Panc1 (cell line): ENCODE measurements at places on chromosomes 2 and 18. TPM values are rescaled to one million over a fixed set of nuclear protein-coding genes. Genes with fewer than 3 reads are reported as not detected.
A peak's percentile ranks its signal among the peaks of the same experiment; 100 is the strongest.

DNA sequence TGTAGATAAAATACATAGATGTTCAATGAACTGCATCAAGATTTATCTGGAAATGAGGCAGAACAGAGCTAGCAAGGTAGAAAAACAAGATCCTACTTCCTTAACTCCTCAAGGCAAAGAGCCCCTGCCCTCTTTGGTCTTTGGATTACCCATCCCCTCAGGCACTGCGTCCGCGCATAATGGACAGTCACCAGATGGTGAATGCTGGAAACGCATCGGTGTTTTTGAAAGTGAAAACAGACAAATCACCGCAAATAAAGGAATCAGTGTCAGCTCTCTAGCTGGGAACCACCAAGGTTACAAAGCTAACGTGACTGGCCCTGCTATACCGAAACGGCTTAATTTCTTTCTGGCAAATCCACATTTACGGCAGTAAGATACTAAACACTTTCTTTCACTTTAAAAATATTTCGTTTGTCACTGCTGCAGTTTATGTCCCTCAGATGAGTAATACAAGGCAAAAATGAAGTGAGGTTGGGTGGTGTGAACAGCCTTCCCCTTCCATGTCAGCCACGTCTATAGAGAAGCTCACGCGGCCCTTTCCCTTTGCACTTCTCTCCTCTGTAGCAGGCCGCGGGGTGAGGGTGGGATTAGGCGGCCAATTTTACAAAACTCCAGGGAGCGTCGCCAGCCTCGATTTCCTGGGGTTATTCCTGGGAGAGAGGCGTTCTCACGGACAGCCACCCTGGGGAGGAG is 627 bp upstream of the GALR1 start:
- peaks cover 10% of the 10 kb centered on the region for H3K27me3 ChIP-seq
- no peaks in the 10 kb centered on the region for H3K4me1 ChIP-seq
- no peak overlapping the region for H3K27ac ChIP-seq

The LOXL3 gene
- 1.0 TPM for total RNA-seq

The OTOS gene
- total RNA-seq: not detected

The C2orf15 gene
- 1.5 TPM for total RNA-seq

The LONRF2 gene
- 12.9 TPM for total RNA-seq

The LRRC30 gene
- not detected for total RNA-seq

- no peaks in the 10 kb centered on the region; the same call in 1 of the 2 replicates for H3K27me3 ChIP-seq
- H3K4me3 ChIP-seq: no peak overlapping the region
- no peaks in the 10 kb centered on the region for H3K4me1 ChIP-seq
- no peak overlapping the region for H3K27ac ChIP-seq
- no peak for DNase-seq
- H3K36me3 ChIP-seq: no peaks in the 10 kb centered on the region
Measured at GRCh38 chr2:149006883-149007543, 31.5 kb upstream of the LYPD6B start.

The VIT gene
- total RNA-seq: 0.77 TPM

The SERPINB12 gene
- total RNA-seq: not detected

- H3K4me1 ChIP-seq: no peaks in the 10 kb centered on the region
- no peaks in the 10 kb centered on the region for H3K36me3 ChIP-seq
- no peak for DNase-seq
Measured at GRCh38 chr2:237540823-237541222, 25.6 kb upstream of the PRLH start.

DNA sequence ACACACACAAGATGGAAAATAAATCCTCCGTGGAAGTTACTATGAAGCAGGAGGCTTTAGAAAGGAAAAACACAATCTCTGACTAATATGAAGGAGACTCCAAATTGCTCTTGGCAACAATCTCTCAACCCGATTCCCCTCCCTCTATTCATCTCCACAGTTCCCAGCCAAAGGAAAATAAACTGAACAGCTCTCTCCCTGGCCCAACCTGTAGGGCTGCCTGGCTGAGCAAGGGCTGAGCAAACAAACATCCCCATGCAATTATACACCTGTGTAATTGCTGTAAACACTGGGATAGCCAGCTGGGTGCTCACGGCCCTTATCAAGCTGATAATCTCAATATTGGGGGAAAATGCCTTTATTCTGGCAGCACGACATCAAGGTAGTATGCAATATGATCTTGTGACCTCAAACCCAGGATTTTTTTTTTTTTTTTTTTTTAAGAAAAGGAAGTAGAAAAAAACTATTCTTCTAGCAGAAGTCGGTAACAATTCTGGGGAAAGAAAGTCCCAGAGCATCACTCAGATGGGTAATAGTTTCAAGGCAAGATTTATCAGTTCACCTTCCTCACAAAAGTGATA is 203.3 kb upstream of the SMAD2 start:
- H3K4me1 ChIP-seq: no peaks in the 10 kb centered on the region
- H3K4me3 ChIP-seq: no peak overlapping the region
- H3K36me3 ChIP-seq: no peaks in the 10 kb centered on the region

DNA sequence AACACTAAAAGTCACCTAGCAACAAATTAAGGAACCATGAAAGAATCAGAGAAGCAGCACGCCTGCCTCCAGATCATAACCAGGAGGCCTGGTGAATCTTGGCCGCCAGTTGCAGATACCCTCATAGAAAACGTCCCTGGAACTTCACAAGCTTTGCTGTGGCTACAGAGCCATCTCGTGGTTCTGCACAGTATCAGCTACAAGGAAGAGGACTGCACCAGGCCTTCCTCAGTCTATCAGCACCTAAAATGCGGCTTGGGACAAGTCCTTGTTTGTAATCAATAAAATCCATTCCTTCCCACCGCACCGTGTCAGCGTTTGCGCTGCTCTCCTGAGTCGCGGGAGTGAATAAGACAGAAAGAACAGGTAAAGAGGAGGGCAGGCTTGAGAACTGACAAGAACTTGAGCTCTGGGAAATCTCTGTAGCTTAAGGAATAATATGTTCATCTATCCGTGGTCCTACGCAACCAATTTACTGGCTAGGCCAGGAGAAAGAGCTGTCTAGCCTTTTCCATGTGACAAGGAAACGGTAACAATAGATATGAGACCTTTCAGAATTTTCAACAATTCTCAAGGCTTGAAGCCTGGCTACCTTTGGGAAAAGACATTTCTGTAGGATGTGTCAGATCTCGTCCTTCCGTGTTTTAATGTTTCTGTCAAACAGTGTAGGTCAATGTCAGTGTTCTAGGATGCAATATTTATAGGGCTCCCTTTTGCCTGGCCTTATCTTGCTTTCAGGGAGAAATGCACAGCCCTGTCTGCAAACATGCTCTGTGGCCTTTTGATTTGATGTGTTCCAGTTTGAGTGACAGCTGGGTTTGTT is 128.5 kb upstream of the RAB12 start:
- peaks cover 9% of the 10 kb centered on the region for H3K27me3 ChIP-seq
- H3K27ac ChIP-seq: no peak overlapping the region
- DNase-seq: peak; percentile 12
- H3K4me3 ChIP-seq: no peak overlapping the region
- H3K4me1 ChIP-seq: no peaks in the 10 kb centered on the region
- no peaks in the 10 kb centered on the region for H3K36me3 ChIP-seq

GRCh38 chr2:727071-727470 is 49.9 kb upstream of the TMEM18 start:
- H3K27ac ChIP-seq: no peak overlapping the region
- H3K27me3 ChIP-seq: no peaks in the 10 kb centered on the region
- no peaks in the 10 kb centered on the region for H3K4me1 ChIP-seq
- H3K4me3 ChIP-seq: no peak overlapping the region
- H3K36me3 ChIP-seq: no peaks in the 10 kb centered on the region
- DNase-seq: no peak

The KCNIP3 gene
- 17.5 TPM for total RNA-seq

- DNase-seq: no peak
- H3K4me3 ChIP-seq: no peak overlapping the region
- H3K36me3 ChIP-seq: no peaks in the 10 kb centered on the region
- H3K4me1 ChIP-seq: no peaks in the 10 kb centered on the region
Measured at GRCh38 chr2:71936076-71937030, 211.3 kb downstream of the CYP26B1 start.

DNA sequence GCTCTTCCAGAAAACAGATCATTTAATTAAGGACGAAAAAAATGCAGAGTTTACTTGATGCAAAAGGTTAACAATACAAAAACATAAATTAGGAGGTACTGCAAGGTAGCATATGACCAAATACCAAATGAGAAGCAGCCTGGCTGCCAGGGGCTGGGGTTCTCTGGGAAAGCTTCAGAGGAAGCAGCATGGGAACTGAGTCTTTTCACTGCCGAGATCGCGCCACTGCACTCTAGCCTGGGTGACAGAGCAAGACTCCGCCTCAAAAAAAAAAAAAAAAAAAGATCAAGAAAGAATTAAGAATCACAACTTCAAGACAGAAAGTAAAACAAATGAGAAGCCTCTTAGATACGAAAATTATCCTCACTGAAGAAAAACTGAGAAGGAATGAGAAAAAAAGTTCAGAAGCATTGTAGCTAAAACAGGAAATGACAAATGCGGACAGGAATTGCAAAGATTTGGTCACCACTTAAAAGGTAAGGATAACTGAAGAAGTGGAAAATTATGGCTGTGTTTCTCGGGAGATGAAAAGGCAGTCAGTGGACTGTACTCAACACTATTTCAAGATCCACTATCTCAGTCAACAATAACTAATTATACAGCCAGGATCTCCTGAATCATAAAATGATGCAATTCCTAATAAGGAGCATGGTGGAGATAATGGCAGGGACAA is 4.3 kb downstream of the SEPTIN10 start:
- H3K4me1 ChIP-seq: peaks cover 52% of the 10 kb centered on the region
- peak overlapping the region; percentile 37 for H3K4me3 ChIP-seq
- no peaks in the 10 kb centered on the region for H3K27me3 ChIP-seq
- H3K27ac ChIP-seq: peak overlapping the region; percentile 98

DNA sequence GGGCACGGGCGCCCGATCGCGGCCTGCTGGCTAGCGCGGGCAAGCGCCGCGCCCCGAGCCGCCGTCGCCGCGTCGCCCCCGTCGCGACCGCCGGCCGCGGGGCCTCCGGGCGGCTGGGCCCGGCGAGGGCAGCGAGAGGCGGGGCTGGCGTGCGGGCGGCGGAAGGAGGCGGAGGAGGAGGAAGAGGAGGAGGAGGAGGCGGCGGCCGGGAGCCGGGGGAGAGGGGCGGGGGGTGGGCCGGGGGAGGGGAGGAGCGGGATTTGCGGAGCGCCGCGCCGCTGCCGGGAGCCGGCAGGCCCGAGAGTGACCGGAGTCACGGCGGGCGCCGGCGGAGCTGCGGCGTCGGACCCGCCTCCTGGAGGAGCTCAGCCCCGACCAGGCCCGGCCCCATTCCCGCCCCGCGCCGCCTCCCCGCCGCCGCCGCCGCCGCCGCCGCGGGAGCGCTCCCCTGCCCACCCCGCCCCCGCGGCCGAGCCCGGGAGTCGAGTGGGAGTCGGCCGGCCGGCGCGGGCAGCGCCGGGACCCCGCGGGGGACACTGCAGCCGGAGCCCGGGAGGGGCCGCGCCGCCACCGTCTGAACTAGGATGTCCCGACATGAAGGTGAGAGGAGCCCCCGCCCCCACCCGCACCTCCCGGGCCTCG is at the start of gene KCMF1:
KCMF1 (plus strand) TSS at position 294 of the 642 bp plus-strand sequence; CDS start at position 585, 291 bp downstream.
- DNase-seq: no peak
- H3K4me3 ChIP-seq: peak within 1 kb of the TSS; percentile 100
- H3K36me3 ChIP-seq: peaks cover 10% of the 10 kb centered on the region
- H3K27me3 ChIP-seq: no peaks in the 10 kb centered on the region

GRCh38 chr18:26470011-26470637 is 78.2 kb downstream of the KCTD1 start:
- H3K36me3 ChIP-seq: peaks cover 2% of the 10 kb centered on the region; the same call in 1 of the 2 replicates
- no peak overlapping the region for H3K4me3 ChIP-seq
- DNase-seq: no peak
- 0 out of 2 replicates have a peak, but pooled peaks cover 4% of the 10 kb centered on the region for H3K4me1 ChIP-seq

- peaks cover 23% of the 10 kb centered on the region for H3K4me1 ChIP-seq
- DNase-seq: no peak
- H3K36me3 ChIP-seq: peaks cover 25% of the 10 kb centered on the region
Measured at GRCh38 chr2:19937004-19937403, 35.2 kb upstream of the TTC32 start.

GRCh38 chr2:77469106-77469505 is 53.1 kb downstream of the LRRTM4 start:
- no peaks in the 10 kb centered on the region for H3K27me3 ChIP-seq
- no peak overlapping the region for H3K4me3 ChIP-seq
- no peak for DNase-seq

The NIF3L1 gene
- 37.4 TPM for total RNA-seq

DNA sequence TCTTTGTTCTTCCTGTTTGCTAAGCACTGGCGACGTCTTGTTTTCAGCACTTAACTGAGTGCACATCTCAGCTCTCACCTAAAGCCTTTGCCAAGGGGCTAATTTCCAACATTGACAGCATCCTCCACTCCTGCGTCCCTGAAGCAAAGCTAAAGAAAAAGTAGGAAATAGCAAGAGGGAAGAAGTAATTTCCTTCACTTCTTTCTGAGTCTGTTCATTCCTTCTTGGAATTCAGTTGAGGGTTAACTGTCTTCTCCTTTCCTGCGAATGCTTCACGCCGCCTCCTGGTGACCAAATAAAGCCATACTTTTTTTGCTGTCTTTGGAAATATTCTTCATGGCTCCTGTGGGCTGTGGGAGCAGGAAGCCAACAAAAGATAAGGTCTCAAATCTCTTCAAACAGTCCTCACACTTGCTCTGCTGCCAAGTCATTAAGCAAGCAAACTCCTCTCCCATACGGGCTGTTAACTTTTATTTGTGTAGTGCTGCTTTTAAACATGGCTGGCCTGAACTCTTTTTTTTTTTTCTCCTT is 100.9 kb downstream of the DPP10 start:
- no peak for DNase-seq
- no peak overlapping the region for H3K27ac ChIP-seq
- no peaks in the 10 kb centered on the region for H3K4me1 ChIP-seq
- H3K27me3 ChIP-seq: no peaks in the 10 kb centered on the region

The SERPINB10 gene
- not detected for total RNA-seq

The CCDC102B gene
- total RNA-seq: 0.92 TPM

DNA sequence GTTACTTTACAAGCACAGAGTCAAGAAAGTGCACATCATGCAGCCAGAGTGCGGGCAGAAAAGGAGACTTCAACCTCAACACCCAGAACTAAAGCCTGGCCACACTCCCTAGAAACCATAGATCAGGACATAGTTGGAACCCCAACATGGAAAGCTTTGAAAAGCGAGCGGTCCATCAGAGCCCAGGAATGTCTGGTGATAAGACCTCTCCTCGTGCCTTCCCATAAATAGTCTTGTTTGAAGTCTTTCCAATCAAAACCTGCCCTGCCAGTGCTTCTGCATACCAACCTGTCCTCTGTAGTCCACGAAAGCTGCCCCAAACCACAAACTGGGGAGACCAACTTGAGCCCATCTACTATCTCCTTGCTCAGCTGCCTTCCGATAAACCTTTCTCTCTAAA is 55.5 kb downstream of the NEURL3 start:
- no peak overlapping the region for H3K4me3 ChIP-seq
- no peak for DNase-seq
- no peaks in the 10 kb centered on the region for H3K4me1 ChIP-seq

The TXNDC2 gene
- total RNA-seq: 0.90 TPM

GRCh38 chr2:48444404-48444803 is 85.5 kb upstream of the STON1 start:
- no peak overlapping the region for H3K4me3 ChIP-seq
- H3K36me3 ChIP-seq: peaks cover 2% of the 10 kb centered on the region; the same call in 1 of the 2 replicates
- no peak for DNase-seq

- peaks cover 4% of the 10 kb centered on the region for H3K4me1 ChIP-seq
- no peaks in the 10 kb centered on the region for H3K36me3 ChIP-seq
- DNase-seq: peak; percentile 92
- no peaks in the 10 kb centered on the region for H3K27me3 ChIP-seq
- H3K4me3 ChIP-seq: no peak overlapping the region
Measured at GRCh38 chr2:28716265-28716865, 35.3 kb upstream of the PPP1CB start.

The IL36G gene
- not detected for total RNA-seq
